DND-41 (cell line): ENCODE measurements at places on chromosomes 1 and 21.

DNA sequence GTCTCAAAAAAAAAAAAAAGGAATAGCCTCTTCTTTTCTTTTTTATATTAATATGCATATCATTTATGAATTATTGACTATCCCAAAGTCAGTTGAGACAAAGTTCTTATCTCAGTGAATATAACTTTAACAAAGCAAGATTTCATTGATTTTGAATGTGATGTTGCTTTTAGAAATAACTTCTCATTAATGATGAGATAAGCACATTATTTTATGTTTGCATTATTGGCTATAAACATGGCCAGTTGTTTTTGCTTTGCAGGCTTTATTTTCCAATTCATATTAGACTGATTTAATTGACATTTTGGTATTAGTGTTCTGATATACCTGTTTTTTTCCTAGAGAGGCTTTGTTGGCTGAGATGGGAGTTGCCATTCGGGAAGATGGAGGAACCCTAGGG, 81.3 kb downstream of the KIF1B start:
- DNase-seq: no peak

DNA sequence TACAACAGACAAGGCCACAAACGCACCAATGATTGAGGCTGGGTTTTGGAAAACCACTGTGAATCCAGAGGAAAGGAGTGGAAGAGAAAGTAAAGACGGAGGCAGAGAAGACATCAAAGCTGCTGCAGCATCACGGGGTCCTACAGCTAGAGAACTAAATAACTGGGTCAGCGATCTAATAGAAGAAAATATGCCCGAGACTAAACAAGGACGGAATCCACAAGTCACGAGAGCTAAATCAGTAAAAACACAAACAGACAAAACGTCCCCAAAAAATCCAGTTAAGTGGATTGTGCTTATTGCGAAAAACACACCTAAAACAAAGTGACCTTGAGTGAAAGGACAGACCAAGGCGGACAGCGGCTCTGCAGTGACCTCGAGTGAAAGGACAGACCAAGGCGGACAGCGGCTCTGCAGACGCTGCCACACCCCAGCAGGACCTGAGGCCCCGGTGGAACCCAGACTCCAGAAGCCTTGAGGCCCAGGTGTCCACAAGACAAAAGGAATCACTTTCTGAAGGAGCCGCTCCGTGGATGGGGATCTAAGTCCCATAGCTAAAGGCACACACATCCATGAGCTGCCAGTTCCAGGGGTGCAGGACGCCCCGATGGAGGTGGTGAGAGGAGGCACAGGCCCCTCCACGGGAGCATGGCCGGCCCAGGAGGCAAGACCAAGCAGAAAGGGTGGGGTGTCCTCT, 6.0 kb downstream of the FTCD start:
- no peak for DNase-seq

DNA sequence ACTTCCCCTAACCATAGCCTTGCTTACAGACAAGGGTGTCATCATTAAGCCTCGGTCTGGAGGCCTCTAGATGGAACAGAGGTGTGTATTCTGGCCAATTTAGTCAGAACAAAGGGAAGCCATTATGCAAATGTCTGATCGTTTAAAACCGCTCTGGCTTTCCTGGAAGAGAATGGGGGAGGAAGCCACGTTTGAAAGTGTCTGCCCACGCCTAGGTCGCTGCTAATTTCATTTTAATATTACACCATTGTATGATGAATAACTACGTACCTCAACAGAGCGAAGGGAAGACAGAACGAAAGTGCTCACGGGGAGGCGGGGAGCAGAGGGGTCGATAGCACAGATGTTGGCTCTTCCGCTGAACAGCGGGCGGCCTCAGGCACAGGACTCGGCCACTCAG, 41.1 kb upstream of the CSF3R start:
- DNase-seq: no peak

DNA sequence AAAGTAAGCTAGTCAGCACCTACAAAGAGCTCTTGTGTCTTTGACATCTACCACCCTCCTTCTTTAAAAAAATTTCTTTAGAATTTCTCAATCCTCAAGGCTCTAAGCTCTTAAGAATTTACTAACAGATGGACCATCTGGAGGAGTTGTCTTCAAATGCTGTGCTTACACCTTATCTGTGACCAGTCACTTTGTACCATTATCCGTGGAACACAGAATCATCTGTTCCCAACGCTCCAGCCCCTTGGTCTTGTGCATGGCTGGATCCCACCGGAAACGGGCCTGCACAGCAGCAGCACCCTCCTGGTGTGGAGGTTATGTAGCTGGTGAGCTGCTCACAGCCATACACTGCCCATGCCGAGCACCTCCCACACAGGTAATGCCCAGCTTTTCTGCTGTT, 89.0 kb downstream of the TBX19 start:
- DNase-seq: no peak
